SK-N-DZ (cell line): ENCODE measurements at places on chromosomes 7 and 10.
A peak's percentile ranks its signal among the peaks of the same experiment; 100 is the strongest.

- peak; percentile 10 for DNase-seq
Observed at GRCh38 chr10:117004227-117005025, 561 bp downstream of the SHTN1 start.

DNA sequence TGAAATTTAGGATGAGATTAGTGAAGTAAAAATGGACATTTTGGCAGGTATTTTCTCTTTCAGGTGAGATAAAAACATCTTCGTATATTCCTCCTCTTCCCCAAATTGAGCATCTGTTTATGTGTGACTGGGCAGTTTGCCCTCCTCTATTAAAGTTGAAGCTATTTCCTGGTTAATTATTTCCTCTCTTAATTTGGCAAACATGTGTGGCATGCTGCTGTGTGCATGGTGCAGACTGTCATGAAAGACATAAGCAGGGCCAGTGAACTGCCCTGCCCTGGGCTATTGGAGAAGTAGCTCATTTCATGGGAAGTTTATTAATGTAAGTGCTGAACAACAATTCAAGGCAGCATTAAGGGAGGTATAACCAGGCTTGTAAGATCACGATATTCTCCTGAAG lies 52.6 kb downstream of the EVX1 start:
- no peak for DNase-seq

DNA sequence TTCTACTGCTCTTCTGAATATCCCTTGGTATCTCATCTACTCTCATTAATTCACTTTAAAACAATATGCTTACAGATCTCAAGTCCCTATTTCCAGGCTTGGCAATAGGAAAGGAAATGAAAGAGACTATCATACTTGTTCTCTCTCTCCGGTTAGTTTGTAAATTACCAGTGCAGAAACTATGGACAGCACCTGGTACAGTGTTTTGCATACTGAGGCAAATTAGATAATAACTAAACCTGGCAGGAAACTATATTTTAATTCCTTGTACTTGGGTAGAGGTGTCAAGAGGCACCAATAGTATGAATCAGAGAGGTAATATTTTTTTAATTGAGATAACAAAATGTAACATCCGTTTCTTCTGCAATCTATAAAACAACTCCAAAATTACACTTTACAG lies 97.7 kb upstream of the TMEM196 start:
- DNase-seq, result no peak

GRCh38 chr7:112665709-112666108 lies 124.5 kb downstream of the TMEM168 start:
- peak; percentile 38 for DNase-seq

GRCh38 chr10:93807371-93807770 lies 49.6 kb downstream of the LGI1 start:
- no peak for DNase-seq

DNA sequence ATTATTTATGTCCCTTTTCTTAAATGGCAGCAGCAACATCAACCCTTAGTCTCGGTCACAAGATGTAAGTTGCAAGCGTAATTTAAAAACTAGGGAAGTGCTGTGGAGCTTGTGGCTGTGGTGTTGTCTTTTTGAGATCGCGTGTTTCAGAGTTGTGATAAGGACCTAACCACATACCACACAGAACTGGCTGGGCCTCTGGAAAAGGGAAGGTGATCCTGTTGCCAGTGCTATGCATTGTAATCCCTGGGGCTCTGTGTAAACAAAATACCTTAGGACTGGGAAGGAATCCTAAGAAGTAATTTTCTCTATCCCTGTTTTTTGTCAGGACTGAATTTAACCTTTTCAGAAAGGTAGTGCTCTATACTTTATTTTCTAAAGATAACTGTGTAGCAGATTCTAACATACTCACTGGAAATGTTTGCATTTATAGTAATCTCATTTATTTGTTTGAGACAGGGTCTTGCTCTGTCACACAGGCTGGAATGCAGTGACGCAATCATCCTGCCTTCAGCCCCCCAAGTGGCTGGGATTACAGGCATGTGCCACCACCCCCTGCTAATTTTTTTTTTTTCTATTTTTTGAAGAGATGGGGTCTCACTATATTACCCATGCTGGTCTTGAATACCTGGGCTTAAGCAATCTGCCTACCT lies 60.4 kb downstream of the INPP5F start:
- no peak for DNase-seq

- no peak for DNase-seq
Observed at GRCh38 chr7:131620673-131621609, 64.5 kb upstream of the PODXL start.

DNA sequence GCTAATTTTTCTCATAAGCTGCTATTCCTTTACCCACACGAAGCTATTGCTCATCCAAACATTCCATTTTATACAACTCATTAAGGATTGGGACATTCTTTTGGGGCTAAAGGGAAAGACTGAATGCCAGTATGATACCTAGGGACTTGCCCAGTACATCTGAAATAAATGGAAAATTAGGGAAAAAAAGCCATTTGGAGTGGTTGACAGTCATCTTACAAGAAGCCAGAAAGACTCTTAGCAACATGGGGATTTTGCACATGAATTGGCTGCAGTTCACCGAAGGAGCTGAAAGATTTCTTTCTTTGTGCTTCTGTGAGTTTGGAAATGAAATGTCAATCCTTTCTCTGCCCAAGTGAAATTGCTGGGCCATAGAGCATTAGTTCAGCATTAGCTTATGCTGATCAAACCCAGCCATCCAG lies 43.3 kb upstream of the MTURN start:
- no peak for DNase-seq

- DNase-seq, result no peak
Observed at GRCh38 chr10:70404787-70405036, 767 bp downstream of the EIF4EBP2 start.

DNA sequence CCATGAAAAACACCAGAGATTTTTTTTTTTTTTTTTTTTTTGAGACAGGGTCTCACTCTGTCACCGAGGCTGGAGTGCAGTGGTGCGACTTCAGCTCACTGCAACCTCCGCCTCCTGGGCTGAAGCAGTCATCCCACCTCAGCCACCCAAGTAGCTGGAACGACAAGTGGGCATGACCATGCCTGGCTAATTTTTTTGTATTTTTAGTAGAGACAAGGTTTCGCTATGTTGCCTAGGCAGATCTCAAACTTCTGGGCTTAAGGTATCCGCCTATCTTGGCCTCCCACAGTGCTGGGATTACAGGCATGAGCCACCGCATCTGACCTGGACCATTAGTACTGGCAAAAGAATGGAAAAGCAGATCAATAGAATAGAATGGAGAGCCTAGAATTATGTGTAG lies 59.0 kb upstream of the LRRN3 start:
- DNase-seq, result no peak

DNA sequence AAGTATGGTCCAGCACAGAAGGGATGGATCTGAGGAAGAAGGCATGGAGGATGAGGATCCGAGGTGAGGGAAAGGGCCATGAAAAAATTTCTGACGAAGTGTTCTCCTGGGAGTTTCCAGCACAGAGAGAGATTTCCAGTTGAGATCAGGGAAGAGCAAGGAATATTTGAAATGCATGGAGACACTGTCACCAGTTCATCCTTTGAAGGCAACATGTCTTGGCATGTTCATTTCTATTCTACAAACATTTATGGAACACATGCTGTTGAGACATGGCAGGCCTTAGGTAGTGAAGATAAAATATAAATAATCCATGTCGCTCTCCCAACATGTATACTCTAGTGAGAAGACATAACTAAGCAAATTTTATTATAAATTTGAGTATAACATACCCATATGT lies 234.0 kb upstream of the TCF7L2 start:
- no peak for DNase-seq

DNA sequence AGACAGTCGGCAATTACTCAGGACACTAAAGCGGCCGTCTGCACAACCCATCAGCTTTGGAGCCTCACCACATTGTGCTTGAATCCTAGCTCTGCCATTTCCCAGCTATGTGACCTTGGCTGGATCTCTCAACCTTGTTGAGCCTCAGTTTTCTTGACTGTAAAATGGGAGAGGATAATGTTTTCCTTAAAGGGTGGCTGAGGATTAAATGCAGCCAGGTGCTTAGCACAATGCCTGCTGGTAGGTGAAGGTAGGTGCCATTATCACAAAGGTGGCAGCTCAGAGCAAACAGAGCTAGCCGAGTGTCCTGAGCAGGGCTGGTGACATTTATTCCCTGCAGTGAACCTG lies 508.5 kb upstream of the ZMIZ1 start:
- no peak for DNase-seq

GRCh38 chr7:55778631-55779030 lies 83.9 kb downstream of the SEPTIN14 start:
- DNase-seq, result no peak

GRCh38 chr10:86857128-86857721 lies 100.2 kb downstream of the MMRN2 start:
- DNase-seq, result no peak

GRCh38 chr10:132075909-132076577 lies 10.3 kb downstream of the JAKMIP3 start:
- no peak for DNase-seq

DNA sequence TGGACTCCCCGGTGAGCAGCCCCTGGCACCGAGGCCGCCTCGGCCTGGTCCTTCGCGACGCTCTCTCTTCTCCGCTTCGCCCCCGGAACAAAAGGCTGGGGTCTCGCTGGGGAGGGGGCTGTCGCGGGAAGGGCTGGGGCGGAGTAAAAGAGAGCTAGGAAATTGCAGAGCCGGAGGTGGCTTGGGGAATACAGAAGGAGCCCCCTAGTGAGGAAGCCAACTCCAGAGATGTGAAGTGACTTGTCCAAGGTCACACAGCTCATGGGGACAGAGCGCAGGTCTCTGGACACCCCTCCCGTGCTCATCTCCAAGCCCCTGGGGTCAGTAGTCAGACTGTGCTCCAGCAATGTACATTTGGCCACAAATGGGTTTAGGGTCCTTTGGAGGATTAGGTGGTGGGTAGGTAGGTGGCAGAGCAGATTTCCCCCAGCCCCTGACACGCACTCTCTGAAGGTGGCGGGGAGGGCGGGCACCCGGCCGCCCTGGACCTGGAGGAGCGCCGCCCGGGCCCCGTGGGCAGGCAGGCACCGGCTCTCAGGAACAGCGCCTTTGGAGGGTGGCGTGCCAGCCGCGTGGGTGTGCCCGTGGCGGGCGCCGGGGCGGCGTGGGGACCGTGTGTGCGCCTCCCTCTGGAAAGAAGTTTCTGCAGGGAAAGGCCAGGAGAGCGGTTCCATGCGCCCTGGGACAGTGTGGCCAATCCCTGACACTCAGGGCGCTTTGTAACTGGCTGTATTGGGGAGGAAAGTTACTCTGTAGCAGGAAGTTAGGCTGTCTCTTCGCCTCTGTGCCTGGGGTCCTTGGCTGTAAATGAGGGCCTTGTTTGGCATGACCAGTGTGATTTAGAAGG lies 910 bp downstream of the WIPF3 start:
- DNase-seq, result no peak

- peak; percentile 76 for DNase-seq
Observed at GRCh38 chr10:63977329-63977923, 456.2 kb downstream of the REEP3 start.

DNA sequence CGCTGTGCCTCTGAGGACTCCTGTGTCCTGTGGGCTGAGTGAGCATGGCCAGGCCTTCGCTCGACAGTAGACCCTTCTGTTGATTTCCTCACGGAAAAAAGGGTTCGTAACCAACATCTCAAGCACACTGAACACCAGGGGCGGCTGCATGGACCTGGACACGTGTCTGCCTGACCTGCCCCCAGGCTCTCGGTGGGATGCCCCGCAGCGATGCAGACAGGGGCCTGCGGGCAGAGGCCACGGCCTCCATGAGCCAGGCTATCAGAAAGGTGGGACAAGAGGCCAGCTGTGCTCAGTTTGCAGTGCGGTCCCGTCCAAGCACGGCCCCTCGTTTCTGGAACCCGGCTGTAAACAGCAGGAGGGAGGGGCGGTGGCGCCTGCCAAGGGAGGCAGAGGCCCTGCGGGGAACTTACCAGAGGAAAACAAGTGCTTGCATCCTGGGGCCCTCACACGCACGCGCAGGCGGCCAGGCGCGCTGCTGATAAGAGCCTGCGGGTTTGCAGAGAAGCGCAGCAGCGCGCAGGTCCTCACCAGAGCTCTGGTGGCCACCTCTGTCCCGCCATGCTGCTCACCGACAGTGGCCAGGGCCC lies 10.6 kb downstream of the GPR146 start:
- peak; percentile 88 for DNase-seq

DNA sequence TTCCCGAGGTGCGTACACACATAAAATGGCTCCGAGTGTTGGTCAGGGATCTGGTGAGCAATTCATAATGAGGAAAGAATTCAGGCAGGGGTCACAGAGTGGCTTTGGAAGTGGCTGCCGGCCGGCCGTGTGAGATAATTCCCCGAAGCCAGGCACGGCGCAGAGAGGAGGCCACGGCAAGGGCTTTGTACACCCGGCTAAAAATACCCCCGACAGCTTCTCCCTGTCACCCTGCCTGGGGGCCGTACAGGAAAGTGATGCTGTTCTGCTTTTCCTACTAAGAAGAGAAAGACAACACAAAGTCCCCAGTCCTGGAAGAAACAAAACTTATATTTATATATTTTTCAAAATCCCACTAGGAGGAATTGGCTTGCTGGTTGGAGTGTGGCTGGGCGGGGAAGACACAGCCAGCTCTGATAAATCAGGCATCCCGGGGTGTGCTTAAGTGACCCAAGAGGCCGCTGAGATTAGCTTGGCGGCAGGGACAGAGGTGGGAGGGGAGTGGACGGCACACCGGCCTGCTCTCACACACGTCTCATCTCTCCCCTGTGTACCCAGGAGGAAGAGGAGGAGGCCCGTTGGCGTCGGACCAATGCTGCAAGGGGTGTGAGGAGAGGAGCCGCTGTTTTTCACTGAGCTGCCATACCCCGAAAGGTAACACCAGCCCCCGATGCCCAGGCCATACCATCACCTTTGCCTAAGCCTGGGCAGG lies 70.5 kb downstream of the ZMIZ1 start:
- no peak for DNase-seq

- DNase-seq, result no peak
Observed at GRCh38 chr10:119533473-119533872, 9.0 kb downstream of the RGS10 start.

DNA sequence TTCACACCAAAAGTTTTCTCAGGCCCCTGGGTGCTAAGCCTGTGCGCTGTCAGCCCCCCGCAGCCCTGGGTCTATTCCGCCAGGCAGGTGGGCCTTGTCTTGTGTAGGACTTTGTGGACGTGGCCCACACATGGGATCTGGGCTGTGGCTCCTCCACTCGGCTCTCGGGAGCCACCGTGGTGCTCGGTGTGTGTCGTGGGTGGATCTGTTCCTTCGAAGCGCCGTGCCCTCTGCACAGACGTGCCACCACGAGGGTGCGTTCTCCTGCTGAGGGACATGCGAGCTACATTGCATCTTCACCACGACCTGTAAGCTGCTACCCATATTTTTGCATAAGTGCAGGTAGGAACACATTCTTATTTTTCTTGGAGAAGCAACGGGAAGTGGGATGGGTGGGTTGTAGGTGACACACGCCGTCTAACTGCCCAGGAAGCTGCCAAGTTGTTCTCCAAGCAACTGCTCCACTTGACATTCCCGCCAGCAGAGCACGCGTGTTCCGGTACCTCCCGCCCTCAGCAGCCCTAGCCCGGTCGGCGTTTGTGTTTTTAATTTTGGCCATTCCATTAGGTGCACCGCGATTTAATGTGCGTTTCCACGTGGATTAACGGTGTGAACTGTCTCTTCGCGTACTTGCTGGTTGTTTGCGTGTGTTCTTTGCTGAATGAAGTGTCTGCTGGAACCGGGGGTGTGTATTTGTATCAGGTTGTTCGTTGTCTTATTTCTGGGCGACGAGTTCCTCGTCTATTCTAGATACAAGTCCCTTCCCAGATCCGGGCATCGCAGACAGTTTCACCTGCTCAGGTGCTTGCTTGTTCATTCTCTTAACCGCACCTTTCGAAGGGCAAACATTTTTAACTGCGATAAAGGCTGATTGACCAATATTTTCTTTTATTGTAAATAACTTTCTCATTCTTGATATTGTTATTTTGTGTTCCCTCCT lies 47.4 kb upstream of the CFAP46 start:
- no peak for DNase-seq
